Hematopoietic multipotent progenitor cell treated with erythropoietin and hydrocortisone succinate and interleukin-3 and kit ligand, for 6 days (in vitro differentiated cells): ENCODE measurements at places on chromosomes 4 and X.

GRCh38 chr4:67020438-67020797 is 524.9 kb downstream of the CENPC start:
- no peak for DNase-seq

DNA sequence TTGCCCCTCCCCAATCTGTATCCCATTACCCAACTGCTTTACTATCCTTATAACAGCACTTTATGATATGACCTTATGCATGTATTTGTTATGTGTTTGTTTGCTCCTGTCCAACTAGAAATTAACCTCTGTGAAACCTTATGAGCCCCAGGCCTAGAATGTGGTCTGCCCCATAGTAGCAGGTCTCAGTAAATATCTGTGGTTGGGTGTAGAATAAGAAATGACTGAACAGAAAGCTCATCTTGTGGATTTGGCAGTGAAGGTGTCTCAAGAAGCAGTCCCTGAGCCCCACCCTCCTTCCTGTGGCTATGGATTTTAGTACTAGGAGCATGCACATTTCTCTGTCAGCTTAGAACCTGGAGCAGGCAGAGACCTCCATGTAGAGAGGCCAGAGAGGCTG is 229.0 kb upstream of the LCORL start:
- DNase-seq = no peak

- DNase-seq = no peak
These were observed 77.4 kb upstream of the AGA start for GRCh38 chr4:177519481-177520260.

DNA sequence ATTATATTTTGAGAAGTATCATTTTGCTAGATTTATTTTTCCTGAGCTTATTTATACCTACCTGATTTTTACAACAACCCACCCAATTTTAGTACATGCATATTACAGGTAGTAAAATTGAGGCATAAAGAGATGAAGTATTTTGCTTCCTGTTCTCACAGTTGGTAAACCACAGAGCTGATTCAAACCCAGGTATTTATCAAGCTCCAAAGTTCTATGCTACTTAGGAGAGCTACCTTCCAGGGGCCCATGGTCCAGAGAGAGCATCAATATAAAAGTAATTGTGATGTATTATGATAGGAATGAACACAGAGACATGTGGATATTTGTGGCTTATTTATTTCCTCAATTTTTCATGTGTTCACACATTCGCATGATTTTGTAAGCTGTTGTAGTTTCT is 20.2 kb upstream of the GBA3 start:
- DNase-seq = no peak

DNA sequence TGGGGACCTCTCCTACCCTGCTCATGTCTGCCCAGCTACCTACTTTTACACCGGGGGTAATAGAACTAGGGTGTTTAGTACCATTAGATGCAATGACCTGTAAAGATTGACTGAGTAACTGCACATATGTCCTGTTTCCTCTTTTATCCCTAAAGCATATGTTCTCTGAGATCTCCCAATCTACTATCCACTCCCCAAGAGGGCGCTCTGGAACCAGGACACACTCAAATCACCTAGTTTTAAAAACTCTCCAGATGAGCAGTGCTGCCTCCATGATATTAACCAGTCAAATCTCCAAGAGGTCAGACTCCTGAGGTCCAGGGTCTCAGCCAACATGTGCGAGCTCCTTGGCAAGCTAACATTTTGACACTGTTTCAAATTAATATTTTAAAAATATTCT is 87.0 kb upstream of the TSPAN5 start:
- DNase-seq = peak; percentile 54

GRCh38 chrX:154098551-154098950 is 1.0 kb upstream of the MECP2 start:
- no peak for DNase-seq
